ENCODE measurements at places on chromosomes 1 and 21.

DNA sequence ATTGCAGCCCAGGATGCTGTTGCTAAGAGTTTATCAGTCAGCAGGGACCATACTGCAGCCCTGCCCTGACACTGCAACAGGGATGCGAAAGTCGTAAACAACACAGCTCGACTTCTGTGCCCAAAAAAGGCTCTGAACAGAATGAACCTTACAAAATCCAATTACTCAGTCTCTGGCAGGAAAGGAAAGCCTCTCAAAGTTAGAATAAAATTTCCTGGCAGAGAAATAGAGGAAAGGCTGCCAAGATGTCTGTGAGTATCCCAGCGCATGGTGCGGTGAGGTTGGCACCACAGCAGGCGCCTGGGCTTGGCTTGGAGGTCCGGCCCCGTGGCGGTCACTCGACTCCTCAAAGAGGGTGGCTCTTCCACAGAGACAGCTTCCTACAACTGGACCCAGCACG is 185.8 kb downstream of the PCP4 start:
- no peak for DNase-seq

- DNase-seq, result no peak
Observed at GRCh38 chr1:223834660-223835263, 11.0 kb downstream of the TP53BP2 start.

- DNase-seq, result no peak
Observed at GRCh38 chr1:5743435-5744095, 248.7 kb downstream of the NPHP4 start.

GRCh38 chr1:224433041-224433691 is 1.4 kb downstream of the WDR26 start:
- DNase-seq, result no peak

- DNase-seq, result no peak
Observed at GRCh38 chr1:70336050-70336449, 18.5 kb downstream of the ANKRD13C start.

DNA sequence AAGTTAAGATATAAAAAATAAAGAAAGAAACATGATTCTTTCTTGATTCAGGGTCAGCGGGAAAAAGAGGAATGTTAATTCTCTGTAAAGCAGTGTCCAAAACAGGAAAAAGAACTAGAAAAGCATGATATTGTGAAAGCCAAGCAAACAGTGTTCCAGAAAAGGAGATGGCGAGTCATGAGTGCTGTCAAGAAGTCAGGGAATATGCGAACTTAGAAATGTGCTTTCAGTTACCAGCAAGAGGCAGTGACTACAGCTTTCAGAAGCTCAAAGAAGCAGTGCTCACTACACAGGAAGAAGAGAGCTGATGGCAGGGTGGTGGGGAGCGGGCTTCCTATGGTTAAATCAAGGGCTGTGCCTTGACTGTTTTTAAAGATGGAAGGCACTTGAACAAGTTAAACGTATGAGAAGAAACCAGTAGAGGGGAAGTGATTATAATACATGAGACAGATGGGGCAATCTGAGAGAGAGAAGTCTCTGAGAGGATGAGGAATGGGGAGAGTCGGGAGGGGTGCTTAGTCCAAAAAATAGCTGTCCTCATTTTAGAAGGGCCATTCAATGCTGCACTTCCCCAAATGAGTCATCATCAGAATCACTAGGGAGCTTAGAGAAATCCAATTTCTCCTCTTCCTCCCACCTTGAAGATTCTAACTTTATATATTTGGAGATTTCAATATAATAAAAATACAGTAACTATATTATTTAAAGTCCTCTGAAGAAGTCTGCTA is 90.4 kb downstream of the KCNK1 start:
- DNase-seq, result no peak

GRCh38 chr21:42257091-42257765 is 38.3 kb downstream of the ABCG1 start:
- no peak for DNase-seq

DNA sequence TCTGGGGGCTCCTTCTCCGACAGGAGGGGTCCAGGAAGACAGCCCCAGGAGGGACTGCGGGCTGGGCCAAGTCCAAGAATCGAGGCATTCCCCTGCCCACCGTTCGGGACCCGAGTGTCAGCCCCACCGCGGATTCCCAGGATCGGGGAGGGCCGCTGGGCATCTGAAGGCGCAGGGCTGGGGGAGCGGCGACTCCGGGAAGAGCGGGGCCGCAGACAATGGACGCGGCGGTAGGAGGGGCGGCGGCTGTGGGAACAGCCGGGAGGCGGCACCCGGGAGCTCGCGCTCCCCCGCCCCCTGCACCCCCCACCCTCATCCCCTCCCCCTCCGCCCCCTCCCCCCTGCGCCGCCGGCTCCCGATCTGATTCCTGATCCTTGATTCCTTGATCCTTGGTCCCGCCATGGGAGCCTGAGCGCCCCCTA is at the start of gene VANGL2:
VANGL2 (plus strand) TSS at position 342 of the 423 bp plus-strand sequence. CDS start 15,274 bp downstream, outside the sequence.
- DNase-seq, result peak; percentile 60

- no peak for DNase-seq
Observed at GRCh38 chr1:198241553-198241952, 84.8 kb downstream of the NEK7 start.
